ENCODE measurements at places on chromosomes 4 and X. TPM values are rescaled to one million over a fixed set of nuclear protein-coding genes. Genes with fewer than 3 reads are reported as not detected.

NAA11 gene
- total RNA-seq = not detected

LIMCH1 gene
- total RNA-seq = not detected

GAGE13 gene
- not detected for total RNA-seq

MAGEB1 gene
- not detected for total RNA-seq

Data from activated naive CD4-positive, alpha-beta T cell treated with anti-CD3 and anti-CD28 coated beads, Interleukin-2, amount 10 ng/mL, durations not matched to agents 5 hours and 36 hours (primary cell).